GM23248 (cell line): ENCODE measurements at places on chromosomes 12 and 14.

- DNase-seq: no peak
Observed at GRCh38 chr14:76329154-76329928, 46.6 kb upstream of the ESRRB start.

GRCh38 chr14:94345344-94346064 is 22.4 kb upstream of the SERPINA6 start:
- DNase-seq: peak; percentile 99

GRCh38 chr12:105120551-105120950 is 13.0 kb downstream of the WASHC4 start:
- no peak for DNase-seq

GRCh38 chr12:11568762-11569478 is 80.6 kb upstream of the ETV6 start:
- DNase-seq: no peak

GRCh38 chr14:91158091-91158790 is 44.4 kb downstream of the DGLUCY start:
- DNase-seq: no peak

GRCh38 chr14:48546996-48547395 is 871.6 kb upstream of the MDGA2 start:
- no peak for DNase-seq

- peak; percentile 10 for DNase-seq
Observed at GRCh38 chr12:89153341-89153740, 199.0 kb downstream of the DUSP6 start.

GRCh38 chr12:7859552-7859951 is 13.2 kb downstream of the SLC2A14 start:
- DNase-seq: peak; percentile 87

GRCh38 chr12:89514751-89515150 is 9.8 kb downstream of the GALNT4 start:
- no peak for DNase-seq

- no peak for DNase-seq
Observed at GRCh38 chr14:65045709-65046108, 56.6 kb downstream of the MAX start.
